Activated CD4-positive, alpha-beta T cell treated with anti-CD3 and anti-CD28 coated beads, Interleukin-2, amount 10 ng/mL, durations not matched to agents 24 days and 14 days (primary cell): ENCODE measurements at places on chromosomes 5 and 9. TPM values are rescaled to one million over a fixed set of nuclear protein-coding genes. Genes with fewer than 3 reads are reported as not detected.

DNA sequence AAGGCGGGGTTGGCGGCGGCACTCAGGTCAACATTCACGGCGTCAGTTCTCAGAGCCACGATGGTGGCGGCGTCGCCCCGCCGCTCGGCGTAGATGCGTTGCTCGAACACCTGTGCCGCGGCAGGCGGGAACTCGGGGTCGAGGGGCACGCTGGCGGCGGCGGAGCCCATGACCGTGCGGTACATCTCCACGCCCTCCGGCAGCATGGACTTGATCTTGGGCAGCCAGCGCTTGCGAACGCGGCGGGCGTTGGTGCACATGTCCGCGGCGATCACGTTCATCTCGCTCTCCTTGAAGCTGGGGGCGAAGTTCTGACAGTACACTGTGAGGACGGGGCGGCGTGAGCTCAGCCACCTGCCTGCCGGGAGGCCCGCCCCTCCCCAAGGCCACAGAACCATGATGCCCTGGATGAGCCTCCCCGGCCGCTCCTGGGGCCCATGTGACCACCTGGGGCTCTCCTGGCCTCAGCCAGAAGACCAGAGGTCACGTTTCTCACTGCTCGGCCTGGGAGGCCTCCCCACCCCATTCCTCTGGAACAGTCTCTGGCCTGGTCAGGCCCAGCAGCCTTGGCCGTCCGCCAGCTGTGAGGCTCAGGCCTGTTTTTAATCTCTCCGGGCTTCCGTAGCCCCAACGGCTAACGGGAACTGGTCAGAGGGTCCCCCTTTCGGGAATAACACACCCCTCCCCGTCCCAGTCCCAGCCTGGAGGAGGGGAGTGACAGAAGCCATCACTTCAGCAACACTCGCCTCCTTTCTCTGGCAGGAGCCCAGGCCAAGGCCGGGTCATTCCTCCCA is 50.7 kb upstream of the UBAC1 start:
- H3K27ac ChIP-seq: no peak overlapping the region
- H3K4me1 ChIP-seq: no peaks in the 10 kb centered on the region
- H3K36me3 ChIP-seq: no peaks in the 10 kb centered on the region
- H3K27me3 ChIP-seq: no peaks in the 10 kb centered on the region
- no peak for DNase-seq

- H3K27me3 ChIP-seq: peaks cover 2% of the 10 kb centered on the region
- H3K27ac ChIP-seq: no peak overlapping the region
- H3K4me1 ChIP-seq: no peaks in the 10 kb centered on the region
- H3K4me3 ChIP-seq: no peak overlapping the region
- DNase-seq: no peak
- H3K36me3 ChIP-seq: no peaks in the 10 kb centered on the region
Measured at GRCh38 chr5:159581502-159582249, 251.4 kb upstream of the IL12B start.

DNA sequence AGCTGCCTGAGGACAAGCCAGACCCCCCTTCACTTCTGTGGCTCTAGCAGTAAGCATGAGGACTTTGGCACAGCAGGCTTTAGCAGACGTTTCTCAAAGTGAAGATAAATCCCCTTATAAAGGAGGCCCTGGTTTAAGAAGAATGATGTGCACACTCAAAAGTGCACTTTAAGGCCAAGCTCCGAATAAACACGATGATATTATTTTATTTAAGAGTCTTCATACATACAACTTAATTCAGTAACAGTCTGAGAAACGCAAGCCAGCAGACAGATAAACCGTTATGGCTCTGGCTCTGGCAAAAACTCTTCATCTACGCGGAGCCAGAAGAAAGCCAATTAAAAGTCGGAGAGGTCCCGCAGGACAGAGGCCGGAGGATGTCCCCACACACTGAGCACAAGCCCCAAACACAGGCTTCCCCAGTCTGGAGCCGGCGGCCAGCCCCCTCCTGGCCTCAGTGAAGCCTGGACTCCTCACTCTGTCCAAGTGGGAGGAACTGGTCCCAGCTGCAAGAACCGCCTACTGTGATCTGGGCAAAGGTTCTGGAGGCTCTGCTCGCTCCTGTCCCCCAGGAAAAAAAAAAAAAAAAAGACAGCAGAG is 44.6 kb downstream of the ADAMTS2 start:
- H3K27me3 ChIP-seq: no peaks in the 10 kb centered on the region
- DNase-seq: no peak
- H3K36me3 ChIP-seq: no peaks in the 10 kb centered on the region
- H3K27ac ChIP-seq: no peak overlapping the region
- no peak overlapping the region for H3K4me3 ChIP-seq
- H3K4me1 ChIP-seq: no peaks in the 10 kb centered on the region

- H3K4me3 ChIP-seq: no peak overlapping the region
- H3K27me3 ChIP-seq: peaks cover 13% of the 10 kb centered on the region
- DNase-seq: no peak
- no peaks in the 10 kb centered on the region for H3K4me1 ChIP-seq
Measured at GRCh38 chr5:148924817-148925216, 98.4 kb downstream of the ADRB2 start.

DNA sequence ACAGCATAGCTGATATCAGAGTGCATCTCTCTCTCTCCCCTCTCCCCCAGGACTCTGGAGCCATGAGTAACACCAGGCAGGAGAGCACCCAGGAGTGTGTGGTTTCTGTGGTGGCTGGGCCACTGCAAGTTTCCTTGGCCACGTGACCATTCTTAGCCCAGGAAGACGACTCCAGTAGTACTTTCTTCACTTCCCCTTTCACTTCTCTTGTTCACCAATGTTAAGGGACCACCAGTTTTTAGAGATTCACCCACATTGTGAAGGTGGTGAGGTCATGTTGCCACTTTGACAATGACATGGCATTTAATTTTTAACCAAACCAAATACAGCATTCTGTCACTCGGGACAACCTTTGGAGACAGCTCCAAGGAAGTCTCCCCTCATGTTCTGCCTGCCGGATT is 17.9 kb upstream of the DAPK1 start:
- H3K27me3 ChIP-seq: no peaks in the 10 kb centered on the region
- no peak for DNase-seq
- peaks cover 4% of the 10 kb centered on the region for H3K4me1 ChIP-seq
- no peaks in the 10 kb centered on the region for H3K36me3 ChIP-seq
- no peak overlapping the region for H3K27ac ChIP-seq

- peak overlapping the region; percentile 91 for H3K4me3 ChIP-seq
- H3K27me3 ChIP-seq: peaks cover 62% of the 10 kb centered on the region
- peak; percentile 63 for DNase-seq
- H3K27ac ChIP-seq: no peak overlapping the region
- H3K4me1 ChIP-seq: peaks cover 18% of the 10 kb centered on the region
- no peaks in the 10 kb centered on the region for H3K36me3 ChIP-seq
Measured at GRCh38 chr5:141476132-141476911, 556 bp downstream of the PCDHGC3 start.

DNA sequence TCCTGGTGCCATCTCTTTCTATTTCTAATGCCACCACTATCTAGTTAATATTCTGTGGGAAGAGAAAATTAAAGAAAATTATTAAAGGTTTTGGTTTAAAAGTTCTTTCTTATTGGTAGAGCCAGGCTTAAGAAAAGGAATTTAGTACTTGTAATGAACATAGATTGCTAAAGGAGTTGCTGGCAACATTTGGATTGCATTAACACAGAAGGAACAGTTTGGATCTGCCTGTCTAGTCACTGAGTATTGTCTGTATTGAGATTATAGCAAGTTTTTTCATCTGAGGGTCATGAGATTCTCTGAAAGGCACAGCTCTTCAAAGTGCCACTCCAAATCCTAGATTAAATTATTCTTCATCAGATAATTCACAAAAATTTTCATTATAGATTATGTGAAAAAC is 32.0 kb downstream of the FSD1L start:
- no peak overlapping the region for H3K27ac ChIP-seq
- no peak overlapping the region for H3K4me3 ChIP-seq
- no peak for DNase-seq
- H3K27me3 ChIP-seq: no peaks in the 10 kb centered on the region
- peaks cover 5% of the 10 kb centered on the region for H3K4me1 ChIP-seq
- no peaks in the 10 kb centered on the region for H3K36me3 ChIP-seq

DNA sequence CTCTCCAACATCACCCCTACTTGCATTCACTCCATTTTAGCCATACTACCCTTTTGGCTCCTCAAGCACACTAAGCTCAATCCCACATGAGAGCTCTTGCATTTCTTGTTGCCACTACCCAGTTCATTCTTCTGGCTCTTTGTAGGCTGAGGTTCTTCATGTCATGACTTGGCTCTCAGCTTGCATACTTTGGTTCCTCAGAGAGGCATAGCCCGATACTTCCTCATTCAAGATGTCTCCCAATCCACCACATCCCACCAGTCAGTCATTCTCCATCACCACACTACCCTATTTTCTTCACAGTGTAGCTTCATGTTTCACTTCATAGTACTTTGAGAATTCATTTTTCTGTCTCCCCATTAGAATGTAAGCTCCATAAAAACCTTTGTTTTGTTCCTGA is 116.7 kb downstream of the NR6A1 start:
- no peaks in the 10 kb centered on the region for H3K36me3 ChIP-seq
- H3K4me3 ChIP-seq: no peak overlapping the region
- peaks cover 3% of the 10 kb centered on the region for H3K27me3 ChIP-seq

DNA sequence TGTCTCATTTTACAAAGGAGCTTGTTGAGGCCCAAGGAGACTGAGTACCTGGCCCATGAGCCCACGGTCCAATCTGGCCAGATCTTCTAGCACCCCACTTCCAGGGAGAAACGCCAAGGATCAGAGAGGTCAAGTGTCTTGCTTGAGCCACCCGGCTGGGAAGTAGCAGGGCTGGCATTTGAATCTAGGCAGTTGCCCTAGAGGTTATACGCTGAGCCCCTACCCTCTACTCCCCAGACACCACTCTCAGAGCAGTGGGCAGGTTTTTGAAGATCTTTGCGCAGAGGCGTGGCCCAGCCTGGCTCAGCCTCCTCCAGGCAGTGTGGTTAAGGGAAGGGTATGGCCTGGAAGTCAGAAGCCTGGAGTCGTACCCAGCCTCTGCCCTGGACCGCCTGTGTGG is 5.8 kb upstream of the NUP214 start:
- no peak overlapping the region for H3K4me3 ChIP-seq
- peaks cover 7% of the 10 kb centered on the region for H3K27me3 ChIP-seq
- H3K4me1 ChIP-seq: peaks cover under 1% of the 10 kb centered on the region
- H3K27ac ChIP-seq: no peak overlapping the region

- H3K4me3 ChIP-seq: peak within 1 kb of the TSS; percentile 99
- peaks cover 8% of the 10 kb centered on the region for H3K36me3 ChIP-seq
- peaks cover 61% of the 10 kb centered on the region for H3K4me1 ChIP-seq
- H3K27me3 ChIP-seq: no peaks in the 10 kb centered on the region
- peak; percentile 92 for DNase-seq
- peak within 1 kb of the TSS; percentile 99 for H3K27ac ChIP-seq
Measured at GRCh38 chr5:139389701-139390638, at the start of gene MZB1. MZB1 (minus strand) TSS chr5:139389913; CDS start chr5:139389856, 57 bp downstream.

Gene MYORG
- total RNA-seq: 1.4 TPM in 2 replicates
